Activated T-helper 9 cell treated with anti-CD3 and anti-CD28 coated beads, Interleukin-2, amount 50 U/mL, for 16 hours (primary cell): ENCODE measurements at places on chromosomes 4 and X.
A peak's percentile ranks its signal among the peaks of the same experiment; 100 is the strongest.

- DNase-seq: no peak
These were observed 56.4 kb downstream of the EGF start for GRCh38 chr4:109969087-109969486.

DNA sequence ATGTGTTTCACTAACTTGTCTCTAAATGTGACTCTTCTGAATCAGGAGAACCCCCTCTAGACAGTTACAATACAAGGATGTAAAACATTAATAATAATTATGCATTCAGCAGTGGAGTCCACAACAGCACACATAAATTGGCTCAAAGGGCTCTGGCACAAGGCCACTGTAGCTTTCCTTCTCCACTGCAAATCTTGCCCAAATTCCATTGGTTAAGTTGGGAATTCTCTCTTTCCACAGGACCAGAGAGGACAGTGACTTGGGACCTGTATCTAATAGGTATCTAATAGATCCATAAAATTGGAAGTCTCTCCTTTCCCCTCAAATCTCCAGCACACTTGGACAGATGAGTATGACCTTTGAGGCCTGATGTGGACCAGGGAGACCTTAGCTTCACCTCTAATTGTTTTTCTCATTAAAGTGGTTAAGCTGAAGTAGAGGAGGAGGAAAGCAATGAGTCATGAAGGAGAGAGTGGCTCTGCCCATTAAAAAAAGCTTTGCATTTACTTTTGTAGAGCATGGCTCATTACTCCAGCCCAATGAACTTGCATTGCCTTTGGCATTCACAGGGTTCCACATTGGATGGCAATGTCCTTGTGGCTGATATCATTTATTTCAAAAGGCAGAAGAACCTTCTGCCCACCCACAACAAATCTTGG is 72.3 kb upstream of the SH3RF1 start:
- no peak for DNase-seq

- no peak for DNase-seq
These were observed 11.6 kb downstream of the LPAR4 start for GRCh38 chrX:78759081-78759480.

DNA sequence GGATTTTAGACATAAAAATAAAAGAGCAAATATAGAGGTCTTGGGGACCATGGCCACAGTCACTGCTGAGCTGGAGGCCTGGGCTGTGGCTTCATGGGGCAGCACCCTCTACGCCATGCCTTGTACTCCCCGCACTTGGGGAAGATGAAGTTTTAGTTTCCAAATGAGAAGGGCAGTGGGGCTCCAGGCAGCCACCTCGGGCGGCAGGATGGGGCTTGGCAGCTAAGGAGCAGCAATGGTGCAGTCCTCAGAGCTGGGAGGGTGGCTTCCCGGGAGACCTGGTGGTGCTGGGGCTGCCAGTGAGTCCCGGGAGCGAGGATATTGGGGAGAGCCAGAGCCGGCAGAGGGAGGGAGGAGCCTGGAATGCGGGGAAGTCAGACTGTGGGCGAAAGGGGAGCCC is 2.4 kb downstream of the CXCR3 start:
- no peak for DNase-seq

GRCh38 chr4:90159193-90159592 is 32.0 kb downstream of the CCSER1 start:
- DNase-seq: no peak

DNA sequence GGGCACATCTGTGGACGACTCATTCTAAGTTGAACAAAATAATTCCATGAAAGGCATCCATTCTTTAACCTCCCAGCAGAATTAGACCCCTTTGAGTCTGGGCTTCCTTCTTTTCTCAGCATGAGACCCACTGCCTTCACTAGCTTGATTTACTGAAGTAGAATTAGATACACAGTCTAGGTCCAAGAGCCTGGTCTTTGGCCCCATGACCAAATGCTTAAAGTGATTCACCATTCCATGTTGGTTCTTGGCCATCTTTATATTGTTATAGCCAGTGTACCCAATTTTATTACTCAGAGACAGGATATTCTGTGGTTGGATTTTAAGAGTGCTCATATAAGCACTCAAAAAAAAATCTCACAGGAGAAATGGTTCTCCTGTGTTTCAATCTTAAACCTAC is 155.3 kb upstream of the GPC4 start:
- no peak for DNase-seq

DNA sequence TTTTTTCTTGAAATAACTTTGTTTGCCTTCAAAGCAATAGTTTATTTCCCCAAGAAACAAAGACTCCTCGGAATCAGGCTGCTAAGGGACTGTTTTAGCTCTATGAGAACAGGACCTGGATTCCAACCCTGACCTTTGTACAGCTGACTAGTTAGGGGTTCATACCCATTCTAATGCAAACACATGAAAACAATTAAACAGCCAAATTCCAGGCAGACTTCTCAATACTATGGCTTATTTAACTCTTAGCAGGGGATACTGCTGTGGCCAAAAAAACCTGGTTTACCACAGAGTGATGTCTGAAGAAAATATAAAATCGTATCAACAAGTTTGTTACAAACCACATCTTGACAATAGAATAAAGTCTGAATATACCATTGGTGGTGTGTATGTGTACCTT is 129.6 kb upstream of the INTU start:
- DNase-seq: no peak

GRCh38 chrX:25158635-25159034 is 142.9 kb upstream of the ARX start:
- DNase-seq: no peak

DNA sequence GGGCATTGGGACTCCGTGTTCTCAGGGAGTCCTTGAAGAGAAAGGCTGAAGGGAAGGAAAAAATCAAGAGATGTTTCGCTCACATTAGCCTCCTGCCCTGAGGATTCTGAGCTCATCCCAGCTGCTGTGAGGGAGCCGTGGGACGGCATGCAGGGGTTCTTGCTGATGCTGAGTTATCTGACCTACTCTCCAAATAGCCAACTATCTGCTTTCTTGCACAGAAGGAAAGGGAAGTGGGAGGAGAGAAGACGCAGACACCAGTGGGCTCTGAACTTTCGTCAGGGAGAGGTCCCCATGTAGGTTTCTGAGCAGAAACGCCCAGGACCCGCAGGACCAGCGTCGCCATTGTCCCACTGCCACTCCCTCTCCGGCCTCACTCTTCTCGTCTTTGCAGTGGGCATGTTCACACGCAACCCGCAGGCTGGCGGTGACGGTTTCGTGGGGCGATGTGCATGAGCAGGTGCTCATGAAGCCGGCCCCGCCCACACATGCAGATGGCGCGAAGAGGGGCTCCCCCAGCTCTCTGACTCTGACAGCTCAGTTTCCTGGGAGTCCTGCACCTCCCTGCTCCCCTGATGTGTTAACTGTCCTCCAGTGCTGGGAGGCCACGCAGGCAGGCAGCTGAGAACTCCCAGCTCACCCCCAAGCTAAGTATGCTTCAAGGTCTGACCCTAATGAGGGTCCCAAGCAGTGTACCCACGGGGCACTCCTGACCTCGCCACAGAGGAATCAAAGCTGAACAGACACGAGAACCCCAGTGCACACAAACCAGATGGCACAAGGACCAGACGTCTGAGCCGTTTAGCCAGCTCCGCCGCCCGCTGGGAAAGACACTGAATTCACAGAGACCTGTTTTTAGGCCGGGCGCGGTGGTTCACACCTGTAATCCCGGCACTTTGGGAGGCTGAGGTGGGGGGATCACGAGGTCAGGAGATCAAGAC is 13.6 kb upstream of the ABLIM2 start:
- peak; percentile 19 for DNase-seq

DNA sequence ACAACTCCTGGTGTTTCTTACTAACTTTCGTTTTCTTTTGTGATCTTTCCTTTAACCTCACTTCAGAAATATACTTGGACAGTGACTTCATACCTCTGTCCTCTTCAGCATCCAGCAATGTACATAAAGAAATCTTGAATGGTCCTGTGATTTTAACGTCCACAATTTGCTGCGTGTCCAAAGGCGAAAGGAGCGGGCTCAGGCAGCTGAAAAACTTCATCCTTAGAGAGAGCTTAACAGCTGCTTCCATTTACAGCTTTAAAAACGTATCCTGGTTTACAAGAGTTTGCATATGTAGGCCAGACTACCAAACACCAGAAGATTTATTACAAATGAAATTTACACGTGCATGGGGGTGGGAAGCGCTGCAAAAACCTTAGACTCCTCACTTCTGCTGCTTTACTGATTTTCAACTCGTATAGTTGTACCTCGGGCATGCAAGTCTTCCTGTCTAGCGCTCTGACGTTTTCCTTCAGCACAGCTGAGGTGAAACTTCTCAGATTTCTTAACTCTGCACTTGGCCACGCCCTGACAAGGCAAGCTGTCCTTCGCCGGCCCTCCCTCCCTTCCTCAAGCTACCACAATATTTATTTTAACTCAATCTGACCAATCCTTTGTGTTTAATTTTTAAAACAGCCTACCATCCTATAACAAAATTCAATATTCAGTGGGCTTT is 406.4 kb downstream of the FAM47A start:
- DNase-seq: no peak

DNA sequence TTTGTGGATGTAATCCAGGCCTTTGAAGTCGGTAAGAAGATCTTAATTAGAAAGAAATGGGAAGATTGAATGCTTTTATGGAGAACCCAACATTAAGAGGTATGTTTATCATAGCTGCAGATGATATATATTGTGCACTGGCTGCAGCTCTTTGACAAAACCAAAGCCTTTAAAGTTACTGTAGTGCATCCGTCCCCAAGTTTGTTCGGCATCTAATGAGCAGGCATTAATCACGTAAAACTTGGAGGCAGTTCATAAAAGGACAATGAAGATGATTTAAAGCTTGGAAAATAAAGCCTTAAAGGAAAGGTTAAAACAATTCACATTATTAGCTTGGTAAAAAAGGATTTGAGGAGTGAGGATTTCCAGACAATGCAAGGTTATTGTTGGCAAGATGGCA is 150.8 kb upstream of the ARX start:
- DNase-seq: no peak

- no peak for DNase-seq
These were observed 51.3 kb downstream of the ATP11C start for GRCh38 chrX:139881572-139881971.

GRCh38 chr4:152936446-152937335 is 568 bp downstream of the FHDC1 start:
- no peak for DNase-seq

DNA sequence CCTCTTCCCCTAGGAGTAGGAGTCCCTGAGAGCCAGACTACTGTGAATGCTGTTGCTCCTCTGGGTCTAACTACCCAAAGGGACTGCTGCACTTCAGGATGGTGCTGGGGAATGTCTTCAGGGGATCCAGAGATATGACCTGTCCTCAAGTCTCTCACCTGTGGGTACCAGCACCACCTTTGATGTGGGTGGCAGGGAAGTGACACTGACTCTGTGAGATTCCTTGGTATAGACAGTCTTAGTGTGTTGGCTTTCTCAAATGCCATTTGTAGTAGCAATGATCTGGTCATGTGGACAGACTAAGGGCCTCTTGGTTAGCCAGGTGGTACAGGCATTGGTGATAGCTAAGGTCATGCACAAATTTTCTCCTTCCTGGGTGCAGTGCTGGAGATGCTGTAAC is 108.9 kb upstream of the ADAMTS3 start:
- DNase-seq: no peak

- DNase-seq: no peak
These were observed 87.7 kb downstream of the DCK start for GRCh38 chr4:71081192-71081591.

DNA sequence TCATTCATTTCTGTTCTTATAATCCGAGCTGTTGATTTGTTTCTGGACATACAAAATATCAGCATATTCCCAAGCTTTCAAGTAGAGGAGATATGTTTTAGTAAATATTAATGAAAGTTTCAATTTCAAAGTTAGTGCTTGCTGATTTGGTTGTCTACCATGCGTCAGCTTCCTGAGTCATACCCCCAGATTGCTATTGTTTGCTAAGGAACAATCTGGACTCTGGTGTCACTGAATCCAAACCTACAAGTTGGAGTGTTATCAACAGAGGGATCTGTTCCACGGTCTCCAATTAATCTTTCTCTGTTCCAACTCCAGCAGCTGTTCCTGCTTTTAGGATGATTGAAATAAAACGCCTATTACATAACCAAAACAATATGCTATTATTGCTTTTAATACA is 96.1 kb upstream of the FAM9A start:
- no peak for DNase-seq

- DNase-seq: no peak
These were observed 107.6 kb upstream of the FAM9B start for GRCh38 chrX:9141496-9141895.

GRCh38 chrX:10902001-10902400 is 209.1 kb upstream of the HCCS start:
- DNase-seq: no peak

GRCh38 chr4:129822701-129823100 is 726.7 kb downstream of the C4orf33 start:
- no peak for DNase-seq

DNA sequence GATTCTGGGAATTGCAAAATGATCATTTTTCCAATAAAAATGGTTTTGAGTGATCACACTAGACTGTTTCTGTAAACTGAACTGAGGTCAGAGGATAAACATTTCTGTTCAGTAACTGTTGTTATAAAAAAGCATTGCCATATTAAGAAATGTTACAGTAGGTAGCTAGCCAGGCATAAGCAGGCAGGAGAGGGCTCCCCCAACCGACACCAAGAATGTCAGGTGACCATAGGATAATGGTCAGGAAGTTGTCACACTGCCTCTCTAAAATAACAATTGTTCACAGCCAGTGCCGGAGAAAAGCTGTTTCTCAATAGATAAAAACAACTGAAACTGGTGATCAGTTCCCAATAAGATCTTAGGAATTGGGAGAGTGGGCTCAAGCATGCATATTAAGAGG is 306.2 kb upstream of the SLIT2 start:
- no peak for DNase-seq

DNA sequence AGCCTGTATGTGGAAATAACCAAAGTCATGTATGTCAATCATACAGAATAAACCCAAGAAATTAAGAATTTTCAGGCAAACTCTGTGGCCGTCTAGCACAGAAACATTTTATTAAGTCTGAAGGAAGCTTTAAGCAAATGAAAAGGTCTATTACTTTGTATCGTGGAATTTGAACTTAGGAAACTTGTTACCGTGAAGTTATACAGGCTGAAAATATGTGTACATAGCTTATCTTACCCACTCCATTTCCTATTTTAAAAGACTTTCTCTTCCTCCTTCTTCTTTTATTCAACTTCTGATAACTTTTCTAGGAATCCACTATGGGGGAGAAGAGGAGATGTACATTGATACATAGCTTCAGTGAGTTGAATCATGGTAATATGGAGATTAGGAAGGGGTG is 108.3 kb downstream of the AGTR2 start:
- no peak for DNase-seq

- DNase-seq: no peak
These were observed 44.3 kb upstream of the PPP2R2C start for GRCh38 chr4:6516762-6517161.

- no peak for DNase-seq
These were observed 29.7 kb downstream of the TMEM164 start for GRCh38 chrX:110032534-110033147.

GRCh38 chr4:117387072-117387471 is 301.7 kb upstream of the TRAM1L1 start:
- no peak for DNase-seq
